Activated CD8-positive, alpha-beta memory T cell treated with anti-CD3 and anti-CD28 coated beads for 1 hour (primary cell): ENCODE measurements at places on chromosomes 11 and 22.

DNA sequence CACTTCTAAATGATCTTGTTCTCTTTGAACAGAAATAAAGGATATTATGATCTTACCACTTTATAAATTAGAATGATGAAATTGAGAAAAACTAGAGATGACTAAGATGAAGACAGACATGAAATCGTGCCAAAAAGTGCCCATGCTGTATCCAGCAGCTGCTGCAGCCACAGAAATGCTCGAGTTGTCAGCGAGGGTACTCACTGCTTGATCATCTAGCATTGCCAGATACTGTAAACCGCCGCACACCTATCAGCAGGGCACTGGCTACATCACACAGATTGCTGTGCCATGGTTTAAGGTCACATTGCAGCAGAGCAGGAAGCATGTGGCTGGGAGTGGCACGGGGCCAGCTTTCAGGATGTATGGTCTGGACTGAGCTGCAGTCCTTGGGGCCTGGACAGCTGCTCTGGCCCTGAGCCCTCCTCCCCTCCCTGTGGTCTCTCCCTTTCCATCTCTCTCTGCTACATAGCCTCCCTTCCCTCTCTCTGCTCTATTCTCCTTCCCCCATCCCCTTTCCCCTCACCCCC, 51.0 kb upstream of the SEPTIN5 start:
- no peak for DNase-seq

DNA sequence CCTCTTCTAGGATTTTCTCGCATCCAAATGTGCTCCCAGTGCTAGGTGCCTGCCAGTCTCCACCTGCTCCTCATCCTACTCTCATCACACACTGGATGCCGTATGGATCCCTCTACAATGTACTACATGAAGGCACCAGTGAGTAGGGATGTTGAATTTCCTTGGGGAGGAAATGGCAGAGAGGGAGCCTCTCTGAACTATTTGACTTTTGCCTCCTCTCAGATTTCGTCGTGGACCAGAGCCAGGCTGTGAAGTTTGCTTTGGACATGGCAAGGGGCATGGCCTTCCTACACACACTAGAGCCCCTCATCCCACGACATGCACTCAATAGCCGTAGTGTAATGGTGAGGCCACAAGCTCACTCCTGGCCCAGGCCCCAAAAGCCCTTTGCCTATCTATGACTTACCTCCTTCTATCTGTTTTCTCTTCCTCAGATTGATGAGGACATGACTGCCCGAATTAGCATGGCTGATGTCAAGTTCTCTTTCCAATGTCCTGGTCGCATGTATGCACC, 2.5 kb downstream of the TAF10 start:
- DNase-seq, result no peak

GRCh38 chr11:6610591-6610990, 1.4 kb downstream of the TAF10 start:
- DNase-seq, result no peak

GRCh38 chr11:47564933-47565339, 463 bp upstream of the PTPMT1 start:
- DNase-seq, result no peak

- no peak for DNase-seq
These were observed 179.0 kb downstream of the GRM5 start for GRCh38 chr11:88886796-88887195.

GRCh38 chr11:74138021-74138420, 32.8 kb downstream of the C2CD3 start:
- DNase-seq, result no peak

DNA sequence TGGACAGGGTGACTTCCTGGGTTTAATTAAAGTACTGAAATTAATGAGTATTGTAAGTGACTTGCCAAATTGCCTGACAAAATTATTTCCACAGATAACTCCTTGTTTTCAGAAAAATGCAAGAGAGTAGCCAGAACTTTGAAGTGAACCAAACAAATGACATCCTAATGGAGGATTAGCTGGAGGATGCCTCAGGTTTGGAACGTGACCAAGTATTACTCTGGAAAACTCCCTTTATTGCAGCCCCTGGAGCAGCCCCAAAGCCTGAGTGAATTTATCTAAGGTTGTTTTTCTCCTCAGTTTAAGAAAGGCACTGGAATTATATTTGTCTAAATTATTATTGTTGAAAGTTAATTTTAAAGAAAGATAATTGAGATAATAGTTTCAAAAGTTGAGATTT, 343.6 kb upstream of the MTNR1B start:
- no peak for DNase-seq

DNA sequence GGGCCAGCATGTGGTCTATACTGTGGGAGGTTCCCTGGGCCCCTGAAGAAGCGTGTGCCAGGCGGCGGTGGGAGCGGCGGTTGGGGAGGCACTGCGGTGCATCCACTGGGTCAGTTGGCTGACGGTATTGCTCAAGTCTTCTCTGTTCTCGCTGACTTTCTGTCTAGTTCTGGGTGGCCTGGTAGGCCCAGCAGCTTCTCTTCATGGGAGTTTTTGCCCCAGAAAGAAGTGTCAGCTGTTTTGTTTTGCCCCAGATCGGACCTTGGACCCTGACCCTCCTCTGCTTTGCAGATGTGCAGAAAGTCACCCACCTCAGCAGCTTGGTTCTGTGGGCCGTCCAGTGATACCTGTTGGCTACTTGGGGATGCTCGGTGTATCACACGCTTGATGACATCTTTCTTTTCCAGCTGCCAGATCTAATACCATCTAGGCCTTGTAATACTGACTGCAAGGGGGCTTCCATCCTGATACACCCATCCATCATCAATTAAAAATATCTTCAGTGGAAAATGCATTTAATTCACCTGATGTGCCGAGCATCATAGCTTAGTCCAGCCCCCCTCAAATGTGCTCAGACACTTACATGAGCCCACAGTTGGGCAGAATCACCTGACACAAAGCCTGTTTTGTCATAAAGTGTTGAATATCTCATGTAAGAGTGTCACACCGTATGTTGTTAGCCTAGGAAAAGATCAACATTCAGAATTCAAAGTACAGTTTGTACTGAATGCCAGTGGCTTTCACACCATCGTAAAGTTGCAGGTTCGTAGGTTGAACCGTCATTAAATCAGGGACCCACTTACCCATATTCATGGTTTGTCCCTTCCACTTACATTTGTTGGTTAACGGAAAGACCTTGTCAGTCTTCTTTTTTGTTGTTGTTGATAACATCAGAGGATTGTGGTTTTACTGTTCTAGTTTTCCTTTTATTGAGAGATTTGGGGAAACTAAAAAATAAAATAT, 13.9 kb downstream of the ZBED4 start:
- no peak for DNase-seq

GRCh38 chr11:62444236-62444833, 25.5 kb downstream of the SCGB1A1 start:
- DNase-seq, result peak; percentile 11

- no peak for DNase-seq
These were observed 7.3 kb downstream of the SELENOM start for GRCh38 chr22:31099841-31100761.

- no peak for DNase-seq
These were observed 227.0 kb upstream of the NCAM1 start for GRCh38 chr11:112734207-112734606.

GRCh38 chr22:40898850-40899357, 37.0 kb upstream of the DNAJB7 start:
- no peak for DNase-seq
